AG10803 (cell line): ENCODE measurements at places on chromosomes 5 and 9.

DNA sequence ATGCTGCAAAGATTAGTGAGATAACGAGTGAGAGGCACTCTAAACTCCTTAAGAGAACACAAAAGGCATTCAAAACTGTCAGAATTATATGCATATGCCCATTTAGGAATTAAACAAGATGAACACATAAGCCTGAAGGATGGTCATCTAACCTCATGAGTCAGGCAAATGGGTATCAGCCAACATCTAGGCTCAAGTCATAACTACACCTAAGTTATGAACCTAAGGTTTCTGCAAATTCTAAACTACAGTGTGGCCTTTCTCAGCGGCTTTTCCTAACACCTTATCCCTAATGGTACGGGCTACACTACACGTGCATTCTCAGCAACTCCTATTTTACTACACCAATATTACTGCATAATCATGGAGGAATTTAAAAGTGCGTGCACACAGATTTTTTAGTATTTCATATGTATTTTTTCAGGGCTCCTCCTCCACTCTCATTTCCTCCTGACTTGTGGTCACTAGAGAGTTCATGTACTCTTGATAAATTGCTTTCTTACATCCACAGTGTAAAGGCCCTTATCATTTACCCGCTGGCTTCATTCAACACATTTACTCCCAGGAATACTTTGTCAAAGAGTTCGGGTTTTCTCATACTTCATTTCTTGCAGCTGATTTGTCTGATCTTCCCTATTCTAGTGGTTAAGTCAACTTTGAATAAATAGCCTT is 316.5 kb downstream of the BNC2 start:
- no peak for DNase-seq

DNA sequence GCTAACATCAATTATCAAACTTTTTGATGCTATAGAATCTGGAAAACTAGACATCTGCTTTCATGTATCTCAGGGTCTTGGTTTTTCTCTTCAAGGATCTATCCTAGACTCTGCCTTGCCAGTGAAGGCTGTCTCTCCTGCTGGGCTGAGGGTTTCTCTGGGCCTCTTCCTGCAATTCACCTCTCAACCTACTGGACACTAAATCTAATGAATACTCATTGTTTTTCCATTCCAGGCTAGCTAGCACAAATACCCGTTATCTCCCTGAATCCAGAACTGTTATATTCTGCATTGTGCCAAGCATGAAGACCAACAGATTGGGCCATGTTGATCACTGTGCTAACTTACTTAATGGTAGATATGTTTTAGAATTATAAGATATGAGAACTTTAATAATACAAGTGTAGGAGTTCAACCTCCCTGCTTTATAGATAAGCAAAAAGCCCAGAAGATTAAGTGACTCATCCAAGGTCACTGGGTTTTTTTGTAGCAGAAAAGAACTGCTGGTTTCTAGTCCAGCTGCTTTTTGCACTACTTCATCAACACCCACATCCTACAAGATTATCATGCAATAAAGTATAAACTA is 56.5 kb upstream of the RNF38 start:
- no peak for DNase-seq

DNA sequence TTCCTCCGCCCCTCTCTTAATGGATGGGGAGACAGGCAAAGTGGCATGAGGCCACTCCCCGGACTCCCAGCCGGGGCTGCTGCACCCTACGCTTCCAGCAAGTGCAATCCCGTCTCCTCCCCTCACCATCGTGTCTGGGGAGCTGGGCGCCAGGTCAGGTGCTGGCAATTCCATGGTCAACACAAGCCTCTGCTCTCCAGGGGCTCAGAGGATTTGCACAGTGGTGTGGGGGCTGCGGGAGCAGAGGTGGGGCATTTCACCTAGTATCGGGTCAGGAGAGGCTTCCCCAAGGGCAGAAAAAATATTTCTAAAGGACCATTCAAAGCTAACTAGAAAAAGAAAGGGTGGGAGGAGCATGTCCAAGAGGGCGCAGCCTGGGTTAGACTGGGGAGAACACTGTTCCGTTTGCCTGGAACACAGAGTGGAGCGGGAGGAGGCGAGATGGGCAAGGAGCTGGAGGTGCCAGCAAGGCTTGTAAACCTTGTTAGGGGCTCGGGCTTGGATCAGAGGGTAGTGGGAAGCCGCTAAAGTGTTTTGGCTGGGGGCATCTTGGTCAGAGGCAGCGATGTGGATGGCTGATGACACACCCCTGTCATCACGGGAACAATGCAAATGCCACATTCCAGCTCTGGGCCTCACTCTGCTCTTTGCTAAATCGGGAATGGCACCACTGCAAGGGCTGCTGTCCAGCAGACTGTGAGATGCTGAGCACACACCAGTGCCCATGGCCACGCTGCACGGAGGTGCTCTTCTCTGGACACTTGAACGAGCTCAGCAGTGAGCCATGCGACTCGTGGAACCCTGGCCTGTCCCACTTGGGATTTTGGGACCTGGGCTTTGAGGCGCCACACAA is 191.7 kb downstream of the CDK5RAP2 start:
- no peak for DNase-seq

- no peak for DNase-seq
Measured at GRCh38 chr5:177310757-177311391, 824 bp downstream of the MXD3 start.

DNA sequence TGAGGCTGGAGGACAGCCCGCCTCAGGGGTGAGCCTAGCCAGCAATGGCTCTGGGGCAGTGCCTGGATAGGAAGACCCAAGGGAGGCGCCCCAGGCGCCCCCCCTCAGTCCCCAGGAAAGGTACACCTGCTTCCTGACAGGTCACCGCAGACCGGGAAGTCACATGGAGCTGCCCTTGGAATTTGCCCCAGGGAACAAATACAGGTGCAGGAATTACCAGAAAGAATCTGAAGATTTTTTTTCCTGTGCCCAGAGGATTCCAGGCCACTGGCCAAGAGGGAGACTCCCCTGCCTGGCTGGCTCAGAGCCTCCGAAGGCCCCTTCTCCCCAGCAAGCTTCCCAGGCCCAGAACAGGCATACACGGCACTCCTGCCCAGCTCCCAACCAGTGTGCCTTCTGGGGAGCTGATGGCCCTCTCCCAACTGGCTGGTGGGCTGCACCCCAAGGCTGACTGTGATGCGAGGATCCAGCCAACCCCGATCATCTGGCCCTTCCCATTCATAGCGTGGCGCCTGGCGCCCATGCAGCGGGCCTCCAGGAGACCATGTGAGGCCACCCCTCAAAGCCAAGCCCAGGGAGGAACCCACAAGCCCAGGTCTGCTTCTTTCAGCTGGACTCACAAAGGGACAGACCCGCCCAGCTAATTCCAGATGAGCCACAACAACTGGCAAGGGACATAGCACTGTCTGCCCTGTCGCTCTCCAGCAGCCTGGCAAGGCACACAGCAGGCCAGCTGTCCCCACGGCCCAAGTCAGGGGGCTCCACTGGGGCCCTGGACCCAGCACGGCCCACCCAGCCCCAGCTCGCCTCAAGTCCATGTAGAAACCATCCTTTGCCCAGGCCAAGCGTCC is 2.3 kb downstream of the TPRN start:
- DNase-seq = no peak

- DNase-seq = no peak
Measured at GRCh38 chr5:173290477-173291131, 37.6 kb downstream of the STC2 start.

DNA sequence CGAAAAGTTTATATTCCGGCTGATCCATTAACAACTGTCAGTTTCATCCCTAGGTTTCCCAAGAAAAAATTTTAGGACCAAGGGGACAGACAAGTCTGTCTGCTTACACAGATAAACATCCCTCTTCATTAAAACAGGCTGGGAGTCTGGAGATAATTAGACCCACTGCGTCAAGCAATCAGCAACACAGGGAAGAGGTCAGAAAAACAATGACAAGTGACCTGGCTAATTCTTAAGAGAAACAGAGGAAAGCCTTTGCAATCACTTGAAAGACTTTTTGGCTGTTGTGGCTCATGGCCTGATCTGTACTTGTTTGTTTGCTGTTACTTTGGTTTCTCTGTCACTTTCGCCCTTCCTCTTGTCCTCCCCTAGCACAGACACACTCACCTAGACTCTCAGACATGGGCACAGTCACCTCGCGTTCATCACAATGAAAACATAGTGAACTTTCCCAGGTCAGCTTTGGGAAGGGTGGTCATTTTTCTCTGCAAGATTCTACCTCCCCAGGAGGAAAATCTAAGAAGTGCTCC is 2.9 kb upstream of the CCDC192 start:
- DNase-seq = no peak

DNA sequence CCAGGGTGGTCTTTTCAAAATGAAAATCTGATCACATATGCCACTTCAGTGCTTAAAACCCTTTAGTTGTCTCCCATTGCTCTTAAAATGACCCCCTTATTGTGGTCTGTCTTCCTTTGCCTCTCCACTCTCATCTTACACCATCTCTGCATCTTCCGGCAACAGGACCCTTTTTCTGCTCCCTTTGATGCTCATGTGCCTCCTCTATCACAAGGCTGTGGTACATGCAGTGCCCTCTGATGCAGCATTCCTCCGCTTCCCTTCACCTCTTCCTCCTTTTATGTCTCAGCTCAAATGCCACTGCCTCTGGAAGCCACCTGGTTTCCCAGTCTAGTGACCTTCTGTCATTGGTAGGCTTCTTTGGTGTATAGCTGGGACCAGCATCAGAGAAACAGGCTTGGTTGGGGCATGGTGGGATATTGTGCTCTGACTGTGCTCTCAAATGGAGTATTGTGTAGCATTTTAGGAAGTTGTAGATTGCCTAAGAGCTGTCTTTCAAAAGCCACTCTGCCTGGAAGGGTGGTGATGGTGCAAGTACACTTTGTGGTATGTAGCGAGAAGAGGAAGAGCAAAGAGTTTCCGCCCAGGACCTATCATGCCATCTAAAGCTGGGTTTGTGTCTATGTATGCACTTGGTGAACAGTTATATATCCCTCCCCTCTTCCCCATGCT is 28.1 kb downstream of the ARHGAP26 start:
- no peak for DNase-seq
